ENCODE measurements at places on chromosomes 4 and X.

GRCh38 chrX:140433582-140433981 lies 71.3 kb downstream of the SOX3 start:
- no peak for DNase-seq

DNA sequence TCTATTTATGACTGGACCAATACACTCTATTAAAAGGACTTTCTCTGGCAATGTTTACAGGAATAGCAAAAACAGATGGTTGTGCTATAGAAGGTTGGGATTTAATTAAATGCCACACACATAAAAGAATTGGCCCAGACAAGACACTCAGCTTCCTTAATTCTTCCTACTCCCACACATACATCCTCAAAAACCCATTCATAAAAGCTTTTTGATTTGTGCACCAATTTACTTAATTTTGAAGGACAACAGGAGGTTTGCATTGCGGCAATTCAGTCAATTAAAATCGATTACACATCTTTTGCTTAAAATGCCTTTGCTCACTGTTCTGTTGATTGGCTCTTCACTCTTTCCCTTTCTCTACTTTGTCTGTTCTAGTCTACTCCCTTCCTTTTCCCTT lies 317.1 kb downstream of the CBLL2 start:
- no peak for DNase-seq

- DNase-seq, result no peak
Measured at GRCh38 chr4:25184056-25184455, 23.8 kb upstream of the SEPSECS start.

- DNase-seq, result peak; percentile 39
Measured at GRCh38 chrX:47143894-47144625, 442 bp downstream of the NDUFB11 start.

DNA sequence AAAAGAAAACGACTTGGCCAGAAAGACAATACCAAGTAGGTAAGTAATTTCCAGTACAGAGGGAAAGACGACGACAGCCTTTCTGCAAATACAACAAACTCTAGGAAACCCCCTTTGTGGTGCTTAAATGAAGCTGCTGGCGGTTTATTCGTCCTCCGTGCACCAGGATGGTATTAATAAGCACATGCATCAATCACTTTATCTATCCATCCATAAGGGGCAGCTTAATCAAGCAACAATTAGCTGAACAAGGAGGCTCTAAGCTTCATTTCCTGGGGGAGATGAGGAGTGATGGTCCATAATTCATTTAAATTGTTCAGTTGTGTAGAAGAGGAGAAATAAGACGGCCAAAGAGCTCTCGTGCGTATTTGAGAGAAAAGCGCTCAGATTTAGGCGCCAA lies 26.2 kb downstream of the IRF2 start:
- no peak for DNase-seq

GRCh38 chrX:78747489-78747888 lies at the start of gene LPAR4:
LPAR4 (plus strand) TSS chrX:78747720; CDS start chrX:78754870, 7,150 bp downstream.
- DNase-seq, result no peak

- DNase-seq, result no peak
Measured at GRCh38 chrX:2594491-2594890, 93.7 kb upstream of the DHRSX start.

- no peak for DNase-seq
Measured at GRCh38 chrX:1598021-1598875, 6.8 kb downstream of the AKAP17A start.

Data from left cardiac atrium (tissue), 4 donors.